ENCODE measurements at places on chromosomes 6 and 20.

DNA sequence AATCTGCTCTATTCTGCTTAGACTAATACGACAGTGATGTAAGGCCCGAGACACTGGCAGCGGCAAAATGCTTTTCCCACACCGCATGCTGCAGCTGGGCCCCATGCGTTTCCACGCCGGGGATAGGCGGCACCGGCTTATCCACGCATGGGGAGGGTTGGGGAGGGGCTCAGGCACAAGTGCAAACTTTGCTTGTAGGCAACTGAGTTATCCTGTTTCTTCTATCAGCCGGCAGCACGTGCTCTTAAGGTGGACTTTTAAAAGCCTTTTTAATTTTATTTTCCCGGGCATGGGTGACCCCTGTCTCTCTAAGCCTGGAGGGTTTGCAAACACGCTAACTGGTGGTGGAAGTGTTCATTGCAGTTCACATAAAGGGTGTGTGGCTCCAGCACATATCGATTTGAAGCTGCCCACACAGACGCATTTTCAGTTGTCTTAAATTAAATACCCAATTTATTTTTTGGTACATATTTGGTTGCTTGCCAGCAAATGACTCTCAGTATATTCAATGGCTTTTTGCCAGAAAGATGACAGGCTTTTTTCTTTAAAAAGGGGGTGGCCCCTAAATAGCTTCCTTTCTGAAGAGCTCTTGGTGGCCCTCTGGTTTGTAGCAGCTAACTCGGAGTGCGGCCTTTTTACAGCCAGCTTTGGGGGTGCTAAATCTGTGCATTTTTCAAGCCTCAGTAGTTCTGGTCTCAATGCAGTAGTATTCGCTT is 561.8 kb upstream of the AGPAT4 start:
- DNase-seq: no peak

DNA sequence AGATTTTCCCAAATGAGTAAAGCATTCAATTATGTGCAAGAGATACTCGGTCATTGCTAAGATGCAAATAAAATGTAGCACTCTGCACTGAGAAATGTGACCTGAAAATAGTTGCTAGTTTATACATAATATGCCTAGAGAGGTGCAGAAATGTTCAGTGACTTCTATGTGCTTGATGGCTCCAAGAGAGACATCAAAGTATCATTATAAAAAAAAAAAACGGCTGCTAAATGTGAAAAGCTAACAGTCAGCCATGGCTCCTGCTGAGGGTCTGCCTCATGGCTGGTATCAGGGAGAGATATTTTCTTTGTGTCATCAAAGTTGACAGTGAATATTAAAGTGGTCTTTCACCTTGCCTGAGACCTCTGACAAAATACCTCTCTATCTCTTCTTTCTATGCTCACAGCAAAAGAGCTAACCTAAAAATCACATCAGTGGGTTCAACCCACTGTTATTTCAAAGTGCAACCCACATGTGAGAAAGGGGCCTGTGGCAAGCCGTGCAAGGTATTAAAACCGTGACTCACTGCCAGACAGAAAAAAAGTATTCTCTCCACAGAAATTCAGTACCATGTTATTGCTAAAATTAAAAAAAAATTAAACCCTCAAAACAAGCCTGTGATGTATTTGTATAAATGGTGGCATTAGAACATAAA is 259.0 kb downstream of the HIVEP2 start:
- DNase-seq: no peak

- DNase-seq: no peak
These were observed 70.7 kb upstream of the LTV1 start for GRCh38 chr6:143772116-143773086.

- no peak for DNase-seq
These were observed 118.7 kb downstream of the TOX2 start for GRCh38 chr20:44033344-44033743.

GRCh38 chr6:97947841-97948240 is 664.8 kb upstream of the MMS22L start:
- DNase-seq: no peak

DNA sequence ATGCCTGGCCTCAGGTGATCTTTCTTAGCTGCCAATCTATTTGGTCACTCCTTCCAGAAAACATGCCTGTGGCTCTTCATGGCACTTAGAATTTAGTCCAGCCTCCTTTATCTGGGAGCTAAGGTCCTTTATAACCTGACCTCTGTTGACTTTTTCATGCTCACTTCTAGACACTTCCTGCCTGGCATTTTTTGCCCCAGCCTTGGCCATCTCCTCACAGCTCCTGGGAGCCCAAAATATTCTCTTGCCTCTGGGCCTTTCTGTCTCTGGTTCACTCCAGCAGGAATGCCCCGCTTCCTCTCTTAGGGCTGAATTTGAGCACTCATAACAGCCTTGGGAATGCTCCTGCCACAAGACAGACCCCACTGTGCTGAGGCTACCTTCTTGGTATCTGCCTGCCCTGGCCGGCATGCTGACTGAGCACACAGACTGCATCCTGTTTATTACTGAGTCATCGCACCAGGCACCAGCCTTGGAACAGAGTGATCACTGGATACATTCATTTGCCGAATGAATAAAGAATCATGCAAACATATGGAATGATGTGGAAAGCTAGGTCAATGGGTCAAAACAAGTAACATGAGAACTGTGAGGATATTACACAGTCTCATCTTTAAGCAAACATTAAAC is 5.8 kb upstream of the EEF1E1 start:
- DNase-seq: no peak

GRCh38 chr6:125310994-125311649 is 9.4 kb upstream of the HDDC2 start:
- no peak for DNase-seq

DNA sequence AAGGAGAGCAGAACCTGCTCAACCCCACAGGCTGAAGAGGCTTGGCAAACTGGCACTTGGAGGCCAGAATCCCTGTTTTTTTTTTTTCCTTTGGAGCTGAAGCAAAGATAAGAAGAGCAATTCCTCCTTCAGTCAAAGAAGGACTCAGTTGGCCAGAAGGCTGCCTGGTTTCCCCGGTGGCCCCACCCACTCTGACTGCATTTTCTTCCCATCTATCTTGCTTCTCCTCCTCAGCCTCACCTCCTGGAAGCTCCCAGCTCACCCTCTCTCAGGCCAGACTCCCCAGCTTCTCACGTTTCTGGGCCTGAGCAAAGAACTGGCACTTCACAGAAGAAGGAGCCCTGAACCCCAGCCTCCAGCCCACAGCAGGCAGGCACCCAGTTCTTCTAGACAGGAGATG is 2.4 kb downstream of the LRFN2 start:
- no peak for DNase-seq

GRCh38 chr6:43927532-43928210 is 157.7 kb downstream of the VEGFA start:
- DNase-seq: no peak

GRCh38 chr6:27765028-27765590 is 147.1 kb downstream of the OR2B2 start:
- DNase-seq: no peak

- DNase-seq: no peak
These were observed 34.0 kb downstream of the NCOA6 start for GRCh38 chr20:34791289-34792020.

- DNase-seq: no peak
These were observed 14.0 kb upstream of the BTN3A2 start for GRCh38 chr6:26350858-26351543.

DNA sequence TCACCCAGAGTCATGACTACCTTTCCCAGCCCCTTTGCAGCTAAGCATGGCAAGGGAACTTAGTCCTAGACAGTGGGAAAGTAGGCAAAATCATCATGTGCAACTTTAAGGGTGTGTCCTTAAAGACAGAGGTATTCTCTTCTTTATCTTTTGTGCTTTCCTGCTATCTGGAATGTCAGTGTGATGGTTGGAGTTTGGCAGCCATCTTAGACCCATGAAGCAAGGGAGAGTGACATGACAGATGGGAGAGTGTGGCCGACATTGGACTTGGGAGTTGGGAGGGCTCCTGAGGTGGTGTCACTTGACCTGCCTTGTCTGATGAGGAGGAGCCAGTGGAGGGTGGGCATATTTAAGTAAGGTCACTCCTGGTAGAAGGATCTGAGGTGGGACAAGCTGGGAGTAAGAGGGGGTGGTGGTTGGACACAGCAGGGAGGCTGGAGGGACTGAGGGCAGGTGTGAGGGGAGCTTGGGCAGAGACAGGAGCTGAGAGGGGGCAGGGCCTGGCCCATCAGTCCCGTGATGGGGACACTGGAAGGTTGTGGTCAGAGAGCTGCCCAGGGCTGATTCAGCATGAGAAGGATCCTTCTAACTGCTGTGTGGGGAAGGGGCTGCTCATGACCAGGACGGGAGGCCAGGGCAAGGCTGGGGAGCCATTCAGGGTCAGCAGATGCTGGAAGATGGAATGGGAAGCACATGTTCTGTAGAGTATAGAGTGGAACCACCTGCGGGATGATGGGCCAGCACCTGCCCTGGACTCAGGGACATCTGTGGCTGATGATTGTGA is 29.5 kb upstream of the SULF2 start:
- DNase-seq: no peak

DNA sequence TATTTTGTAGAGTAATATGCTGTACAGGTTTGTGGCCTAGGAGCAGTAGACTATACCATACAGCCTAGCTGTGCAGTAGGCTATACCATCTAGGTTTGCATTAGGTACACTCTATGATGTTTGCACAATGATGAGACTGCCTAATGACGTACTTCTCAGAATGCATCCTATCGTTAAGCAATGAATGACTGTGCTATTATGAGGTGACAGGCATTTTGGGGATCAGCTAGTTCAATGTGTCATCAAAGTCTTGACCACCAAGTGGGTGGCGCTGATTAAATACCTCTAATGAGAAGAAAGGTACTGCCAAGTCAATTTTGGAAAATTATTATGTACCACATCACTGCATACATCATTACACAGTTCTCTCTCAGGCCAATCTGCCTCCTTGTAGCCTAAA is 190.2 kb downstream of the BACH2 start:
- no peak for DNase-seq

DNA sequence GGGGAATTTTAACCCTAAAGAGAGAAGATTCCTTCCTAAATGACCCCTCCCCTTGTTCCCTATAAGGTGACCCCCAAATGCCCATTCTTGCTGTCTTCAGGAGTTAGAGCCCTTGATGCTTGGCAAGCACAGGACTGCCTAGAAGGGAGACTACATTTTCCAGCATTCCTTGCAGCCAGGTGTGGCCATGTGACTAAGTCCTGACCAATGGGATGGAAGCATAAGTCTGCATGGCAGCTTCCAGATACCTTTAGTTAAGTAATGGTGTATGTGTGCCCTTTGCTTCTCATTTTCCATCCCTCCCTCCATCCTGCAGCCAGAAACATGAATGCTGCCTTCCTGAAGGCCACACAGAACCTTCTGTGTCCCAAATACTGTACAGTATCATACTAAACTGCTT is 5.5 kb downstream of the BFSP1 start:
- DNase-seq: no peak

- DNase-seq: no peak
These were observed 6.2 kb downstream of the LMBRD1 start for GRCh38 chr6:69790629-69791028.

- DNase-seq: no peak
These were observed 23.2 kb downstream of the DIDO1 start for GRCh38 chr20:62902926-62903615.

DNA sequence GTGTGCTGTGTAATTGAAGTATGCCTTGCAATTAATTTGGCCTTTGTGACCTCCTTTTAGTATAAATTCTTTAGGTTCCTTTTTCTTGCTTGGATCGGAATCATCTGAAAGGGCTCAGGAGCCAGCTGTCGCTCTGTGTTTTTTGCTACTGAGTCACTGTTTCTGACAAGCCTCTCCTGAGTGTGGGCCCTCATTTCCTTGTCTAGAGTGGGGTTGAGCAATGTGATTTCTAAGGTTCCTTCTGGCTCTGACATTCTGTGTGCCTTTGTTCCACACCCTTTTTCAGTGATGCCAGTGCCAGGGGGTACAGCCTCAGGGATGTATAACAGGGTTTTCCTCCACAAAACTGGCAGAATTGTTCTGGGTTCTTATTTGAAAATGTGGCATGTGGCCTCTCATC is 26.5 kb downstream of the DAAM2 start:
- no peak for DNase-seq

- DNase-seq: no peak
These were observed 921.8 kb upstream of the GJE1 start for GRCh38 chr6:141210901-141211300.

GRCh38 chr6:79648328-79648727 is 17.2 kb downstream of the SH3BGRL2 start:
- DNase-seq: no peak

- no peak for DNase-seq
These were observed 119.8 kb downstream of the NFATC2 start for GRCh38 chr20:51422514-51423289.

DNA sequence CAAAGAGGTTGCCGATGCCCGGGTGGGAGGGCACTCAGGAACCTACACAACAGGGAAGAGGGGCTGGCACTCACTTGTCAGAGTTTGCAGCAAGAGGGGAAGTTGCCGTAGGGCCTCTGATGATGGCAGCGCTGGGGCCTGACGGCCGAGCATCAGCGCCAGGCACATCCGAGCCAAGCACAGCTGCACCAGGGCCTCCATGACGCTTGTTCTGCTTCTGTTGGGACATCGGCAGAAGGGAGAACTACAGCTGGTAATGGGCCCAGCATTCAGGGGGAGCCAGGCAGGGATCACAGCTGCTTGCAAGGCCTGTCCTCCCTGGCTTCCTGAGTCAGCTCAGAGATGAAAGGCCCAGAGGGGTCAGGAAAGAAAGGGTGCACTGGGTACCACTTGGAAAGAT is 367.7 kb downstream of the CDH4 start:
- no peak for DNase-seq

- DNase-seq: no peak
These were observed 23.2 kb downstream of the MAS1 start for GRCh38 chr6:159913862-159914564.

- DNase-seq: no peak
These were observed 188.2 kb downstream of the NFATC2 start for GRCh38 chr20:51354191-51354768.

DNA sequence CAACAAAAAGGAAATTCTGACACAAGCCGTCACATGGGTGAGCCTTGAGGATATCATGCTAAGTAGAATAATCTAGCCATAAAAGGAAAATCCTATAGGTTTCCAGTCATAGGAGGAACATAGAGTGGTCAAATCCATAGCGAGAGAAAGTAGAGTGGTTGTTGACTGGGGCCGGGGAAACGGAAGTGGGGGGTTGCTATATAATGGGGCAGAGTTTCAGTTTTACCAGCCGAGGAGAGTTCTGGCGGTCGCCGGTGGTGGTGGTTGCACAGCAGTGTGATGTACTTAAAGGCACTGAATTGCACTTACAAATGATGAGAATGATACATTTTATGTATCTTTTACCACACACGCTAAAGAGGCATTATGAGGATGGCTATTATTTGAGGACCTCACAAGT is 4.9 kb downstream of the GPR31 start:
- DNase-seq: no peak
